ENCODE measurements at places on chromosomes 4 and X.

DNA sequence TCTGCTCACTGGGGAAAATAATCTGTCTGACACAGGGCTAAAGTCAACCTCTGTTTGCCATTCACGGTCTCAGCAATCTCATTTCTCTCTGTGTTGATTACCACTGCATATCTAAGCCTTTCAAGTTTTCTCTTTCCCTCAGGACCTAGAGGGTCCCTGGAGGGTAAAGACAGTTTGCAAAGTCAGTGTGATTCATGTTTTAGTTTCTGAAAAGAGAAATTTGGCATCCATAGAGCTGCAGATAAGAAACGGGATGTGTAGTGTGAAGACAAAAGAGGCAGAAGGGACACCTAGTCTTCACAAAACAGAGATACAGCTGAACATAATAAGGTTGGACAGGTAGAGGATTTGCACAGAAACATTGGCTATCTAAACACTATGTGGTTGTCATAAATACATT is 34.5 kb upstream of the KDR start:
- DNase-seq, result no peak

DNA sequence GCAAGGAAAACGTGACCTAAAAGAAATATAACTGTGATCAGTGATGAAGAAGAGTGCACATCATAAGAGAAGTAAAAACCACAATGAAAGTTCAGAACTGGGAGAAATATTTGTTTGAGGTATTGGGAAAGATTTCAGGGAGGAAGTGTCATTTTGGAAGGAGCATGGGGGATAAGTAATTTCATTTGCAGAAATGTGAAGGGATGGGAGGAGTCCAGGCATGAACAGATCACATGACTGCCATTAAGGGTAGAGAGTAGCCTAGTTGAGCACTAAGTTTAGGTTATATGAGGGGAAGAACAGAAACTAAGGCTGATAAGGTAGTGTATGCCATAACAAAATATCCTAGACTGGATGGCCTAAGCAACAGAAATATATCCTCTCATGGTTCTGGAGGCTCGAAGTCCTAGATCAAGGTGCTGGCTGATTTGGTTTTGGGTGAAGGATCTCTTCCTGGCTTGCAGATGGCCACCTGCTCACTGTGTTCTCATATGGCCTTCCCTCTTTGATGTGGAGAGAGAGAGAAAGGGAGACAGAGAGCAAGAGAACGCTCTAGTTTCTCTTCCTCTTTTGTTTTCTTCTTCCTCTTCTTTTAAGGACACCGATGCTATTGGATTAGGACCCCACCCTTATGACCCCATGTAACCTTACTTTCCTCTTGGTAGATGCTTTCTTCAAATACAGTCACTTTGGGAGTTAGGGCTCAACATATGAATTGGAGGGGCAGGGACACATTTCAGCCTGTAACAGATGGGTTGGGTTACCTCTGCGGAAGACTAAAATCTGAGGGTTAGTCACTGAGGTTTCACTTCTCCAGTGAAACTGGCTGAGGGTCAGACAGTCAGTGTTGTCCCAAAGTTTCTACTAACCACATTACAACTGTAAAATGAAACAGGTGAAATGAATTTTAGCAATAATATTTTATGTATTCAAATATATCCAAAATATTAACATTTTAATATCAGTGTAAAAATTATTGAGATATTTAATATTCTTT is 77.9 kb downstream of the EGF start:
- no peak for DNase-seq

- no peak for DNase-seq
Measured at GRCh38 chr4:100017637-100018310, 67.7 kb upstream of the H2AZ1 start.

- no peak for DNase-seq
Measured at GRCh38 chr4:21901281-21901680, 47.3 kb downstream of the KCNIP4 start.

GRCh38 chrX:16827225-16827624 is 41.0 kb downstream of the TXLNG start:
- DNase-seq, result no peak

- no peak for DNase-seq
Measured at GRCh38 chr4:146193628-146194027, 18.1 kb downstream of the LSM6 start.

- no peak for DNase-seq
Measured at GRCh38 chr4:1802151-1802715, 9.1 kb downstream of the FGFR3 start.

- DNase-seq, result peak; percentile 12
Measured at GRCh38 chr4:165992283-165992682, 119.2 kb downstream of the TLL1 start.

DNA sequence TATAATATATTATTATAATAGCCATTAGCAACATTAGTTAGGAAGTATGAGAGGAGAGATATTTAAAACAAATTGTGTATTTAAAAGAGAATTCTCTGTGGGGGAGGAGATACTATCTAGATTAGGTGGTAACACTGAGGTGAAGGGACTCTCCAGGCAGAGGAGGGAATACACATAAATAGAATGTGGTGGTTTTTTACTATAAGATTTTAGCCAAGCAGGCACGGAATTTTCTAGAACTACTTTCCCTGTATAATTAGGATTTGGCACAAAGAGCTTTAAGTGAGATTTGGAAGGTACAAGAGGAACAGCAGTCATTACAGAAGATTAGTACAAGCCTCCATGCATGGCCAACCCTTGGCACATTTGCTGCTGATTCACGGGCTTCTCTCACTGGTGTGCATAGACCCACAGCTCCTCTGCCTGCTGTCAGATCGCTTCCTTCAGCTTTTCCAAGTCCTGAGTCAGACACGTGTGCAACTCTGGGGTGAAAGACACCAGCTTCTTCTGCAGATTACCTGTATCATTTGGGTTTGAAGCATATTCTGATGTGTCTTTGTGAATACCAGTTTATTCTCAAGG is 685.5 kb downstream of the KCTD8 start:
- peak; percentile 56 for DNase-seq

DNA sequence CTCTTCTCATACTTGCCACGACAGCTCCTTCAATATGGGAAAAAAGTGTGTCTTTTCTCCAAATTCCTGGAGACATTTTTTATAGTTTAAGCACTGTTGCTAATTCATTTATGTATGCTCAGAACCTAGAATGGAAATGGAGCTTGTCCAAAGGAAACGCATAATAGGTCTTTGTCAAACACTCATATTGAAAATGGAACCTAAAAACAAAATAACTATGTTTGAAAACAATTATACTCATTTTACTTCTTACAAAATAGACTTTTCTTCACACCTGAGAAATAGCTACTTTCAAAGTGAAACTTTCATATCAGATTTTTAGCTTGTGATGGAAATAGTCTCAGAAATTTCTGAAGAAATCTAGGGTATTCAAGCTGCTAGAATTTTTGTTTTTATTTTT is 529.7 kb upstream of the BOD1L1 start:
- no peak for DNase-seq

DNA sequence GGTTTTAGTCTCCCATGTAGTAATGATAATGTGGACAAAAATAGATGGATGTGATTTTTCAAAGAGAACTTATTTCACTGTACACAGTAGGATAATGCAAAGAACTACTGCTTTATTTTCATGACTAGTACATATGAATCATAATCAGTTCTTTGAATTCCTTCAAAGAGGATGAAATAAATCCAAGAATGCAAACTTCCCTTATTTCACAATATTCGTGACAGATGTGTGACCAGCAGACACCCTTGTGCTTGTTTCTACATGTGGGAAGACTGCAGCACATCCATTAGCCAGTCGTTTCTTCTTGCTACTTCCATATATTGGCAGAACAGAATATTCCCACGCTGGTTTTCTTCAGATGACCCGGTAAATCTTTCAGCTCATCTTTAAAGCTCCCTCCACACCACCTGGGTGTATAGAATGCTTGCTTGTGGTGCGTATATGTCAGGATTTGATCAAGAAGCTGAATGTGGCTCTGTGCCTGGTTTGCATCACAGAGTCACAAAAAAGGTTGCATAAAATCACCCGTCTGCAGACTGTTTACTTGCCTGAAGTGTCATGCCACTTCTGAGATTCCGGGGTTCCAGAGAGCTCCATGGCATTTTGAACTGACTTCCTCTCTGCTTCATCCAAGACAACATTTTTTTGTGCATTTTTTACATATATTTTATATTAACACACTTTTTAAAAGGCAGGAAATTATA is 47.7 kb upstream of the FAT4 start:
- no peak for DNase-seq

DNA sequence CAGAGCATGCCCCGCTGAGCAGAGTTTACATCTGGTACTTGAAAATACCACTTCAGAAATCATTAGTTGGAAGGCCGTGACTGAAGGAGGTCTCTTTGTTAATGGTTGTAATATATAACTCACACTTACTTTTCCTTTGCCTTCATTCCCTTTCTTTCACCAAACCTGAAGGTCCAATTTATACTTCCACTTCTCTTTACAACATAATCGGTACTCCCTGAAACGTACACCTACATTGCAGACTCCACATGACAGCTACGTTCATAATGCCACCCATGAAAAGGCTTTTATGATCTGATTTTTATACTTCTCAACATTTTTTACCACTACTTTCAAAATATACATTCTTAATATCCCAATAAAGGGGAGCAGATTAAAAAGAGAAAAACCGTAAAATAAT is 298.7 kb downstream of the C4orf33 start:
- no peak for DNase-seq

GRCh38 chr4:4383085-4383484 is 3.8 kb upstream of the NSG1 start:
- DNase-seq, result no peak

DNA sequence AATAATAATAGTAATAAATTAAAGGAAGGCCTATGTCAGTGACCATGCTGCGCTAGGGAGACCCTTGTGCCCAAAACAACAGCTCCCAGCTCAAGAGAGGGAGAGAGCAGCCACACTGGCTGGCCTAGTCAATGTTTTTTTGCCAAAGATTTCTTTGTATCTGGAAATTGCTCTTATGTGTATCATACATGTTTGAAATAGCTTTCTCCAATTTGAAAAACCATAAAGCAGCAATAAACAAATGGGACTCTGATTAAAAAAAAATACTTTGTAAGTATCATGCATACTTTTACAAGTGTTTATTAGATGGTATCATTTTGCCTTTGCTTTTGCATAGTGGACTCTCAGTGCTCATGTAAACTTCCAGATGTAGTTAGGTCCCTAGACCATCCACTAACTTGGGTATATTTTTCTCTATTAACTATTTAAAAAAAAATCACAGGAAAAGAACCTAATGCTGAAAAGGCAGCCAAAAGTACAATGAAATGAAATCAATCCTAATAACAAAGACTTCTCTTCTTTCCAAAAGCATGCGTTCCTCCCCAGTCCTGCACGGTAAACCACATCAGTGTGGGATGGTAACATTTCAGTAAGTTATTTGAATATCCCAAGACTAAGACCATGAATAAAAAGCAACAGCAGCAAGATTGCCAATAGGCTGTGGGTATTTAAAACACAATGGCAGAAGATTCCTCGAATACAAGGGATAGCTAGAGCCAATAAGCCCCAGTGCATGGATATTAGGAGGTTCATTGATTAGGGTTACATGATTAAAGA is 117.6 kb downstream of the PALLD start:
- no peak for DNase-seq

GRCh38 chrX:132875650-132876522 is 82.5 kb downstream of the HS6ST2 start:
- DNase-seq, result no peak

- no peak for DNase-seq
Measured at GRCh38 chr4:148029781-148030180, 297.9 kb downstream of the ARHGAP10 start.

DNA sequence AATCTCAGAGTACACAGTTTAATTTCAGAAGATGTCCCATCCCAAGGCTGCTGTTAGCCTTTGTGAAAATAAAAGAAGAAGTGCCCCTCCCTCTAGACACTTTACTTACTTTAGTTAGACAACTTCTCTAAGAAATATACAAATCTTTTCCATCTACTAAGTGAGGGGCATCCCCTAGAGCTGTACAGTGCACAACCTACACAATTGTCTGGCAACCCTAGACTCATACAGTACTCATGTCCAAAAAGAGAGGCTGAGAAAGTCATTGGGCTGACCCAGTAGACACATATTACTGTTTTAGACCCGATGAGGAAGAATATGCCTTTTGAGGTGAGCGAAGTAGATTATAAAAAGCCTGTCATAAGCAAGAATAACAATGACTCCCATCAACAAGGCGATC is 297.6 kb downstream of the IDS start:
- DNase-seq, result no peak

DNA sequence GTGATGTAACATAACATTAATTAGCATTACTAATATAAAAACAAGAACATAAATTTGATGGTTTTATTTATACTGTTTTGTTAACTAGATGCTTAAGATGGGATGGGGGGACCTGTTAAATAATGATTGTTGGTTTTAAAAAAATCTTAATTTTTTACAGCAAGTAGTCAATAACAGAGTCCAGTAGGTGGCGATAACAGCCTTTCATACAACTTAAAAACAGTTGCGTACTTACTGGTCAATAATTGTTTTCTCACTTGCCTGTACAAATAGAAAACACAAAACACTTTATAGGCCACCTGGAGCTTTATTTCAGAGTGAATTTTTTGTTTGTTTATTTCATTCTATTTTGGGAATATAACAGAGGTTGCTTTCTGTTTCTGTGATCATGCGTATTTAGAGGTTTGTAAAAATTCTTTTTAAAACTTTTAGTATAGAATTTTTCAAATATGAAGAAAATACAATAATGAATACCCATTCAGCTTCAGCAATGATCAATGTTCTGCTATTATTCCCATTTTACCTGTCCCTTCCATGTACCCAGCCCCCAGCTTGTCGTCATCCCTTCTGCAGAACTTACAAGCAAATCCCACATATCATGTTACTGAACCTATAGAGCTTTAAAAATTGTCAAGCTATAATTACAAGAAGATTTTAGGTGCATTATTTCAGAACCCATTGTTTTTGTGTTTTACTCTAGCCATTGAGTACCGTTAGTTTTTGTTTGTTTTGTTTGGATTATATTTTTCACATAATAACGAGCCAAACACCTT is 97.1 kb downstream of the MRPL1 start:
- DNase-seq, result peak; percentile 25

DNA sequence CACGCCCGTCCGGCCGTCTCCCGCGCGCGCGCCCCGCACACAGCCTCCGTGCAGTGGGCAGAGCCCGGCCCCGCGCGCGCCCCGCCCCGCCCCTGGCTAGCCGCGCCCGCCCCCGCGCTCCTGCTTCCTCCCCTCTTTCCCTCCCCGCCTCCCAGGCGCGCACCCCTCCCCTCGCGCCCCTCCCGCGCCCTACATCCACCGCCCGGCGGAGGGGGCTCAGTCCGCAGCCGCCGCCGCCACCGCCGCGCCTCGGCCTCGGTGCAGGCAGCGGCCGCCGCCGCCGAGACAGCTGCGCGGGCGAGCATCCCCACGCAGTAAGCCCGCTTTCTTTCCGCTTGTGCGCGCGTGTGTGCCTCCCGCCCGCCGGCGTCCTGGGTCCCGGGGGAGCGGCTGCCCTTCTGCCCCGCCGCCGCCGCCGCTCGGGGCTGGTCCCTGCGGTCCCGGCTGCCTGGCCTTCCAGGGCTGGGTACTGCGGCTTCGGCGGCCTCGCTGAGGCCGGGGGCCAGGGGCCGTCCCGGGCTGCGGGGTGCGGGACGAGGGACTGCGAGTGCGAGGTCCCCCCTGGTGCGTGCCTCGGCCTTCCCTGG is at the start of gene FHL1:
FHL1 (plus strand) TSS at position 219 of the 587 bp plus-strand sequence.
- peak; percentile 44 for DNase-seq

- DNase-seq, result no peak
Measured at GRCh38 chr4:26583538-26583864, 383 bp upstream of the TBC1D19 start.

Measured in NCI-H446 (cell line).